Large intestine (tissue), 12 donors: ENCODE measurements at places on chromosomes 5 and 9. TPM values are rescaled to one million over a fixed set of nuclear protein-coding genes. Genes with fewer than 3 reads are reported as not detected.
A peak's percentile ranks its signal among the peaks of the same experiment; 100 is the strongest.

Gene TMEM232
- polyA plus RNA-seq, result 2.2 TPM

Gene PDZD2
- 4.7 TPM for polyA plus RNA-seq

Gene PPP3R2
- polyA plus RNA-seq, result 0.01 TPM

Gene CD74
- 742 TPM for polyA plus RNA-seq

Gene PCDHGA9
- polyA plus RNA-seq, result 1.9 TPM

Gene SPINK7
- polyA plus RNA-seq, result 0.06 TPM

Gene CDH18
- 1.1 TPM for polyA plus RNA-seq

GRCh38 chr5:91357012-91357634 lies 26.0 kb downstream of the ARRDC3 start:
- peak; percentile 31 for DNase-seq

DNA sequence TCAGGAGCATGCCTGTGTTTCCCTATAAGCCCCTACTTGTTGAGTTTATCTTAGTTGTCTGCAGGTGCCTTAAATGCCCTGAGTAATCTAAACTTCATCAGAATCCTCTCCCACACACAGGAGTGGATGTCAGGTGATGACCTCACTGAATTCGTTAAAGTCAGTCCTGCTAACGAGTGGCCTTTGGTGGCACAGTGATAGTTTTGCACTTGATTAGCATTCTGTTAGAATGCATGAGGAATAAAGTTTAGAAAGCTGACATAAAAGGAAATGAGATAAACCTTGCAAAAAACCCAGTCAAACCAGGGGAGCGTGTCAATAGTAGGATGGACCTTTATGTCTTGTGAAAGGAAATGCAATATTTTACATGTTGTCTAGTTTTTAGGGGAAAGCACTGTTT lies 4.5 kb downstream of the TRIM32 start:
- no peak for DNase-seq

DNA sequence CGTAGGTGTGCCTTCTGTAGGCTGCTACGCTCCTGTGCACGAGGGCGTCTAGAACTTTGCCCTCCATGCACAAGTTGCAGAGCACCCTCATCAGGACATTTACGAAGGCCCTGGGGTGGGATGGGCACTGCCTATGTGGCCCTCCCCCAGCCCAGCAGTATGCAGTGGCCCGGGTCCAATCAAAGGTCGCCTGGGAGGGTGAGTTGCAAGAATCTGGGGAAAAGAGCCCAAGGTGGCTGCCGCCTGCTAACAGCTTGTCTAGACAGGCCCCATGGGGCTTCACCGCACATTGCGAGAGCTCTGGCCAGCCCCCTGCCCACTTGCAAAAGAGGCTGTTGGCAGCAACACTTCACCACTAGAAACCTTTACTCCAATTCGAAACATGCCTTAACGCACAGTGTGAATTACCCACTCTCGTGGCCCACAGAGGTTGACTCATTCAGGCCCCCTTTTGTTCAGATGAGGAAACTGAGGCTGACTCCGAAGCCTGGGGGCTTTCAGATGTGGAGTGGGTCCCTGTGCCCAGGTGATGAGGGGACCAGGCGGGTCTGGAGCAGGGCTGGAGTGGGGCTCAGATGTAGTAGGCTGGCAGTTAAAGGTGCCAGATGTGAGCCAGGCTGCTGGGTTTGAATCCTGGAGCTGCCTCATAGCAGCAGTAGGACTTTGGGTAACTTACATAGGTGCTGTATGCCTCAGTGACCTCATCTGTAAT lies 31.8 kb upstream of the IL17B start:
- DNase-seq, result peak; percentile 91

GRCh38 chr9:130215341-130216119 lies 43.3 kb downstream of the NCS1 start:
- DNase-seq, result no peak

GRCh38 chr9:116287721-116288120 lies 134.1 kb downstream of the PAPPA start:
- no peak for DNase-seq

DNA sequence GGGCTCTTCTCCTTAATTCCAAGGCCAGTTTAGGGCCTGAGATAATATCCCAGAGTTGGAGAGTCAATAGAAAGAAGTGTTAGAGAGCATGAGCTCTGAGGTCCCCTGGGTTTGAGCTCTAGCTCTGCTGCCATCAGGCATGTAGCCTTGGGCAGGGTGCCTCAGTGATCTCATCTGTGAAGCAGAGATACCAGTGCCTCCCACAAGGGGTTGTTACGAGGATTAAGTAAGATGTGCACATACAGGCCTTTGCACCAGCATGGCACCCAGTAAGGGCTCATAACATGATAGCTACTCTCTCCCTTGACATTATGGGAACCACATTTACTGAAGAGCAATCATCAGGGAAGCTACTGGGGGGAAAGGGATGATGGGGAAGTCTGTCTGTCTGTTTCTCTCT lies 265.7 kb downstream of the HSPA4 start:
- no peak for DNase-seq

DNA sequence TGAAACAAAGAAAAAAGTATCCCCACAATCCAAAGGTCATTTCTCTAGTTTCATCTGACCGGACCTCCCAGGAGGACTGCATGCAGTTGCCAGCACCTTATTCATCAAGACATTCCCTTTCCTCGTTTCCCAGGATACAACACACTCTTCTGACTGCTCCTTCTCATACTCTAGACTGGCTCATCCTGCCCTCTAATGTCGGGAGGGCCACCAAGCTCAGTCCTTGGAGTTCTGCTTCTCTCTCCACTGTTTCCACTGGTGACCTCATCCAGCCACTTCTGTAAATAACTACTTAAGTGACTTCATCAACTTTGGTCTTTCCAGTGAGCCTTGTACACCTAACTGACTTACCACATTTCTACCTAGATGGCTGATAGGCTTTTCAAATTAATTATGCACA lies 179.1 kb downstream of the EPB41L4A start:
- DNase-seq, result no peak

DNA sequence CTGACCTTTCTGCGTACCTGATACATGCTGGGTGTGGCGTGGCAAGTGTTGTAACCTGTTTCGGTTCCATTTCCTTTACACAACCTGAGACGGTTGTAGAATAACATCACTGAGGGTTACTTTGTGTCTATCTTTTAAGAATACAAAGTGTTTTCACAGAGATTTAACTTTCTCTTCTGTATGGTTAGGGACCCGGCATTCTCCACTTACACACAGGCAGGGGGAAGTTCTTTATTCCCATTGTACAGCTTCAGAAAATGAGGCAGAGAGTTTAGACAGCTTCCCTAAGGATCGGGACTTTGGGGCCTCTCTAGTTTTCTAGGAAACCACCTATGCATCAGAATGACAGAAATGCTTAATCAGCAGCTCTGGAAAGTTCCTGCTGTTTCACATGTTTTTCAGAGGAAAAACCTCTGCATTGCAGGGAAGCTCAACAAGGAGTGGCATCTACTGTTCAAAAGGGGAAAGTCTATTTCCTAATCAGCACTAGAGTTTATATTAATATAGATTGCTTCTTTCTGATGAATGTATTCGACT lies 41.3 kb downstream of the CAST start:
- peak; percentile 85 for DNase-seq
